ENCODE measurements at places on chromosomes 1 and 21. TPM values are rescaled to one million over a fixed set of nuclear protein-coding genes. Genes with fewer than 3 reads are reported as not detected.

The AK2 gene
- total RNA-seq = 168 TPM

The MLLT11 gene
- 13.5 TPM for total RNA-seq

The RSRP1 gene
- total RNA-seq = 18.4 TPM

The PROK1 gene
- not detected for total RNA-seq

The DMRTA2 gene
- 0.10 TPM for total RNA-seq

The ADCY10 gene
- not detected for total RNA-seq

The DCST2 gene
- total RNA-seq = 1.2 TPM

The FCRL5 gene
- not detected for total RNA-seq

The PODN gene
- not detected for total RNA-seq

The HENMT1 gene
- total RNA-seq = 3.8 TPM

The IFI6 gene
- total RNA-seq = 9.9 TPM

The MYOC gene
- not detected for total RNA-seq

The BCAN gene
- total RNA-seq = 0.12 TPM

The ST7L gene
- total RNA-seq = 10.5 TPM

The GPN2 gene
- total RNA-seq = 29.9 TPM

The OR14C36 gene
- total RNA-seq = not detected

The C1QB gene
- not detected for total RNA-seq

The MPZ gene
- total RNA-seq = 0.26 TPM

The DENND2C gene
- total RNA-seq = 0.40 TPM

The C2CD4D gene
- not detected for total RNA-seq

The CCDC24 gene
- 8.2 TPM for total RNA-seq

The C1orf56 gene
- total RNA-seq = 7.1 TPM

Data from A549 treated with AZD2906 at 1 μM for 4 hours (cell line).